NCI-H748 treated with DMSO at 0.1 percent for 48 hours (cell line): ENCODE measurements at places on chromosomes 6 and 20.

- peak; percentile 30 for DNase-seq
Observed at GRCh38 chr6:118249680-118250079, 298.4 kb upstream of the PLN start.

- DNase-seq = no peak
Observed at GRCh38 chr20:53224851-53225250, 252.7 kb downstream of the TSHZ2 start.

DNA sequence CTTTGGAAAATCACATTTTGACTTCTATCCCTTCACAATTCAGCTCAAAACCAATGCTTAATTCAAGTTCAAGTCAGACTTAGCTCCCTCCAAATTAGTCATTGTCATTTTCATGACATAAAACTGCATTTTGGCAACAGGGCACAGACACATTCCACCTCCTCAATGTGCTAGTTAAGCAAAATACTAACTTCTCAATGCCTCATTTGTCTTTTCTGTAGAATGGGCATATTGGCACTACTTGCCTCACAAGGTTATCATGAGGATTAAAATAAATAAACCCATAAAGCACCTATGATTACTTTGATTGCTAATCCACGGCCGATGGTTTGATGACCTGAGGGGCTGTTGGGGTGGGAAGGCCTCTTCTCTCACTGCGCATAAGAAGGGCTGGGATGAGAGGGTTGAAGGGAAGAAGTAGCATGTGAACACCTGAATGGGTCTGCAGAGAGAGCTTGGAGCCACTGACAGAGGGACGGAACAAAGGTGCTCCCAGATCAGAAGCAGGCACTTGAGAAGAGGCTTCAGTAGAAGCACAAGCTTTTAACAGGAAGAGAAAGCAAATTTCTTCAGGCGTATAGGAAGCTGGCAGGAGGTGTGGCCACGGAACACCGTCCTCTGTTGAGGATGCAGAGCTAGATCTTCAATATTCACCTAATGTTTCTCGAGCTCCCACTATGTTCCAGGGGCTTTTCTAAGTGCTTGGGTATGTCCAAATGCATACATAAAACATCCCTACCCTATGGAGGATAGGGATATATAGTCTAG, 11.7 kb upstream of the TBC1D7 start:
- DNase-seq = no peak

DNA sequence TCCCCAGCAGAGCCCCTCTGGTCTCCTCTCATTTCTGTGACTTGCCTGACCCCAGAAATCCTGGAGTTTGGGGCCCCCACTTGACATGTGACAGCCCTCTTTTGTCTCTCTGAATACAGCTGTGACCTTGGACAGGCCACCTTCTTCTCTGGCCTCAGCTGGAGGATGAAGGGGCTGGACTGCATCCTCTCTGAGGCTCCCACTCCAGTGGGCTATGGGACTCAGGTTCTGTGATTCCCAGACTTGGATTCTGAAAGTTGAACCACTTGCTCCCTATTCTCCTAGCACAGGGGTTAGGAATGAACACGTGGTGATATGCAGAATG, 9.1 kb downstream of the BPIFB3 start:
- no peak for DNase-seq

GRCh38 chr6:26300043-26300331, 65.0 kb upstream of the BTN3A2 start:
- no peak for DNase-seq

DNA sequence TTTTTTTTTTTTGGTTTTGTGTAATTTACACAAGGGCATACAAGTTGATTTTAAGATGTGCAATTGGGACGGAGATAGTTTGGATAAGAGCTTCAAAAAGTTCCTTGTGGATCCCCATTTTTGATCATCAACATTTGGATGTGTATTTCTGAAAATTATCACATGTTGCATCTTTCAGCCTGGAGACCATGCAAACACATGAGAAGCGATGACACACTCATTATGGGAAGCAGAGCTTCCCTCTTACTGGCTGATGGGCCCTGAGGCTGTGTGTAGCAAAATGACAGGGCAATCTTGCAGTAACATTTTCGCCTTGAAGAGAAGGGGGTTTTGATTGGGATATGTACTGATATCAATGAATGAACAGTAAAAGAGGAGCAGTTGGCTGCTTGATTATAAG, 22.0 kb upstream of the RIPK1 start:
- DNase-seq = no peak

- DNase-seq = no peak
Observed at GRCh38 chr20:33963751-33964150, 30.0 kb upstream of the RALY start.

DNA sequence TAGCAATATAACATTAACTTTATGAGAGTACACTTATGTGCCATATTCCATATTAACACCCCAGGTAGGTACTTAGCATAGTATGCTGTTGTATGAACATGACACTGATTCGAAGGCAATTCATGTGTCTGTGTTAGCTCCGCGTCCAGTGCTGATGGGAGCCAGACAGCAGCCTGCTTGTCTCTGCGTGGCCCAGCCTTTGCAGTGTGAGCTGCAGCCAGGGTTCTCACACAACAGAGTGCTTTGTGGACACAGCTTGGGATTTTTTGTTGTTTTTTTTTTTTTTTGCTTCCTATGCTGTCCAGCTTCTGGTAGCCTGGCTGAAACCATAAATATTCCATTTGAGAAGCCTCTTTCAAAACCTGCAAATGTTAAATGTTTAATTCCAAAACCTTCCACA, 350.9 kb downstream of the SMOC2 start:
- DNase-seq = no peak

DNA sequence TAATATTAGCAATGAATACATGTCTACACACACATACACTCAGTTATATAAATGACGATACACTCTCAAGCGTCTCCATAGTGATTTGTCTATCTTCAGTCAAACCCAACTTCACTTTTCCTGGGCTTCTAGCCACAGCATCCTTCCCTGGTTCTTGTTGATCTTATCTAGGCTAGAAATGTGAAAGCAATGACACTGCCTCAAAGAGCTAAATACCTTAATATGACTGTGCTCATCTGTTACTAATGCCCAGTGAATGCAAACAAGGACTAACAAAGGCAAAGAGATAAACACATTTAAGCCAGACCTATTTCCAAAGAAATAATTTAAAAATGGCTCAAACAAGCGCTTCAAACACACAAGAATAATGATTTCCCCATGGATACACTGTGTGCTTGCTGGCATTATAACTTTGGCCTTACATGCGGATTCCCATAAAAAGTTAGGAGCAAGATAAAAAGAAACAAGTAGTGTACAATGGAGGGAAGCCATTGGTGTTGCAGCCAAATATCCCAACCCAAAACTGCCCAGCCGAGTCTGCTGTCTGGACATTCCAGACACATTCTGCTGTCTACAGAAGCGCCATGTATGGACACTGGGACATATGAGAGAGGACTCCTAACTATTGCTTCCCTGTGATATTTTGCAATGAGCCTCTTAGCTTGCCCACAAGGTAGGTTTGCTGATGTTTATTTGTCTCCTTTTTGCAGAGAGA, 19.5 kb upstream of the DAAM2 start:
- DNase-seq = no peak

DNA sequence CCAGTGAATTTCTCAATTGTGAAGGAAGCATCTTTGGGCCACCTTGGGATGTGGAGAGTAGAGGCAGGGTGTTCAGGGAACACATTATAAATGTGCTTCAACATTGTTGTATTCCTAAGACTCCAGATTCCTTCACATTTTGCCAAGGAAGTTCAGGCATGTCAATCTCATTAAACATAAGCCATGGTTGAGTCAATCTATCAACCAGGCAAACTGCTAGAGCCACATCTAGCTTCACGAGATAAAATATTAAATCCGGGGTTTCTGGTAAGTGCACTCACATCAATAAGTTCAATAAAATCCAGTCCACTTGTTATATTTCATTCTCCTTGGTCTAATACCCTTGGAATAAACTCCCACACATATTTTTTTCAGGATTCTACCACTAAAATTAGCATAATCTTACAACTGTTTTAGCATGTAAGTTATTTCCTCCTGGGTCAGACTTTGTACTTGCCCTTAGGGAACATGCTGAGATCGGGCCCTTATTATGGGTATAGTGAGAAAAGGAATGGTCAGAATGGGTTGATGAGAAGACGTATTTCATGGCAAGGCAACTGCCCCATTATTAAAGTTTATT, 93.6 kb downstream of the ADTRP start:
- no peak for DNase-seq

DNA sequence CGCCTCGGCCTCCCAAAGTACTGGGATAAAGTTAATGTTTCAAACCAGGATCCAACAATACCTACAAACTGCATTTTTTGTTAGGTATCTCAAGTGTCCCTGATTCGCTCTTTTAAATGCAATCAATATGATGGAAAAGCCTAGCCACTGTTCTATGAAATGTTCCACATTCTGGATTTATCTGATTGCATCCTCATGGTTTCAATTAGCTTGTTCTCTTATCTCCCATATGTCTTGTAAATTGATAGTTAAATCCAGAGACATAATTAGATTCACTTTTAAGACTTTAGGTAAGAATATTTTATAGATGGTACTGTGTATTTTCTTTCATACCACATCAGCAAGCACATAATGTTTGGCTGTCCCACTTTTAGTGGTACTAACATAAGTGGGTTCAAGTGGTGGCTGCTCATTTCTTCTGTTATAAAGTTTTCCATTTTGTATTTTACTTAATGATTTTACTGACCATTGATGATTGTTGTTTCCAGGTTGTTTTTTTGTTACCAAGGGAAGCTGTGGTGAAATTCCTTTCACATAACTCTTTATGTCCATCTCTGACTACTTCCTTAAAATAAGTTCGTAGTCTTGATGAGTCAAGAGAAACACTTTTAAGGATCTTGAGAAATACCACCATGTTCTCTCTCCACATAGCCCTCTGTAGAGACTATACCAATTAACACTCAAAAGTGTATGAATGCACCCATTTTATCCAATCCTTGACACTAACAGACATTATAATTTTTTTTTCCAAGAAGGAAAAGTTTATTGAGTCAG, 40.5 kb downstream of the RNGTT start:
- no peak for DNase-seq

GRCh38 chr6:74969591-74970267, 236.1 kb downstream of the COL12A1 start:
- DNase-seq = no peak

DNA sequence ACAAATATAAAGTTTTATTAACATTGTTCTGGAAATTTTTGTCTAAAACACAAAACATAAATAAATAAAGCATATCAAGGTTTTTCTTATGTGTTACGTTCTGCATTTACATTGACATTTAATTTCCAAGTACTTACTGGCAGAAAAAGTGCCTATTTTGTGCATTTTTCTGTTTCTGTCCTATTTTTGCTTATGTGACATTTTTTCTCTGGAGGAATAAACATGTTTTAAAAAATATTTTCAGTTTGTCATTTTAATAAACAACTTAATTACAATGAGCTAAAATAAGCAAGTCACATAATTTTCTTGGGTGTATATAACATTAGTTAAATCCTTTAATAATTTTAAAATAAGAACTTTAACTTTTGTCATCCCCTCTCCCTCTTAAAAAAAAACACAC, 94.4 kb upstream of the HS3ST5 start:
- DNase-seq = no peak

DNA sequence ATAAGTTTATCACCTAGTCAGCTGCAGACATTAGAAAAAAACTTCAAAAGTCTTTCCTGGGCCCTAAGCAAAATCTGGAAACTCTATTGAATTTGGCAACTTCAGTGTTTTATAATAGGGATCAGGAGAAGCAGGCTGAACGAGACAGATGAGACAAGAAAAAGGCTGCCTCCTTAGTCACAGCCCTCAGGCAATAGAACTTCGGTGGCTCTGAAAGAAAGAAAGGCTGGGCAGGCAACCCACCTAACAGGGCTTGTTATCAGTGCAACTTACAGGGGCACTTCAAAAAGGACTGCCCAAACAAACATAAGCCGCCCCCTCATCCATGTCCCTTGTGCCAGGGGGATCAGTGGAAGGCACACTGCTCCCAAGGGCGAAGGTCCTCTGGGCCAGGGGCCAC, 657.9 kb upstream of the HS3ST5 start:
- DNase-seq = no peak

- DNase-seq = no peak
Observed at GRCh38 chr6:159655409-159655988, 37.5 kb downstream of the SOD2 start.
